ENCODE measurements at places on chromosomes 2 and 18. TPM values are rescaled to one million over a fixed set of nuclear protein-coding genes. Genes with fewer than 3 reads are reported as not detected.

DNA sequence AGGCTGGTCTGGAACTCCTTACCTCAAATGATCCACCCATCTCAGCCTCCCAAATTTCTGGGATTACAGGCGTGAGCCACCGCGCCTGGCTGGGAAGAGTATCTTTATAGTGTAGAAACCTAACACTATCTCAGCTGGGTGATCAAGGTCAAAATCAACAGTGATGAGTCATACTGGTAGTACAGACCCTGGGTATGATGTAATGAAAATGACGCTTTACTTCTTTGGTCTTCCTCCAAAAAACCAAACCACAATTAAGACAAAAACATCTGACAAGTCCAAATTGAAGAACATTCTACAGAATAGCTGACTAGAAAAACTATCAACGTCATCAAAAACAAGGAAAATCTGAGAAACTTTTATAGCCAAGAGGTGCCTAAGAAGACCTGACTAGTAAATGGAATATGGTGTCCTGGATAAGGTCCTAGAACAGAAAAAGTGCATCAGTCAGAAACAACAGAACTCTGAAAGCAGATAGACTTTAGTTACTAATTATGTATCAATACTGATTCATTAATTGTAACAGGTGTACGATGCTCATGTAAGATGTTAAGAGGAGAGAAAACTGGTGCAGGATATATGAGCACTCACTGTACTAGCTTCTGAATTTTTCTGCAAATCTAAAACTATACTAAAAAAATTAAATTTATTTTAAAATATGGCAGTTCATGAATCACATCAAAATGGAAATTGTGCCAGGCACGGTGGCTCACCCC is 25.4 kb downstream of the PDCL3 start:
- DNase-seq: no peak

The UGT1A3 gene
- not detected for total RNA-seq

GRCh38 chr2:236573066-236573929 is 3.7 kb downstream of the ACKR3 start:
- no peak for DNase-seq

GRCh38 chr18:23421277-23421676 is 31.8 kb upstream of the RIOK3 start:
- DNase-seq: no peak

DNA sequence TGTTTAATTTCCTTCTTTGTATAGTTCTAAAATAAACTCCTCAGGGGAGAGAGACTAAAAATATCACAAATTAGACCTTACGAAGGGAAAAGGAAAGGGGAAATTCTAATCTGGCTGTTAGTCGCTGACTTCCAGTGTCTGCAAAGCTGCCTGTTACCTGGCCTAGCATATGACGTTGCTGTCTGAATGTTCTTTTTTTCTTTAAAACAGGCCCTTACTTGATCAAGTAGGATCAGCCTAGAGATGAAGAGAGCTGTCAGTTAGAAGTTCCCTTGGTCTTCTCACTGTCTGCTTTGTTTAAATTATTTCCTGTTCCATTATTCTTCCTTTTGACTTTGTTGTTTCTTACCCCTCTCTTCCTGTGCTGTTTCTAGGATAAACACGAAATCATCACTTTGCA is 11.2 kb downstream of the NCK2 start:
- no peak for DNase-seq

The SOX11 gene
- total RNA-seq: not detected

- DNase-seq: no peak
These were observed 118.9 kb downstream of the EHBP1 start for GRCh38 chr2:62824388-62824787.
